Retina (tissue), 1 donor: ENCODE measurements at places on chromosomes 1 and 21.

GRCh38 chr1:89842567-89843272 lies 21.9 kb downstream of the LRRC8D start:
- DNase-seq, result peak; percentile 69

GRCh38 chr1:3504151-3504821 lies 49.8 kb downstream of the ARHGEF16 start:
- DNase-seq, result no peak

DNA sequence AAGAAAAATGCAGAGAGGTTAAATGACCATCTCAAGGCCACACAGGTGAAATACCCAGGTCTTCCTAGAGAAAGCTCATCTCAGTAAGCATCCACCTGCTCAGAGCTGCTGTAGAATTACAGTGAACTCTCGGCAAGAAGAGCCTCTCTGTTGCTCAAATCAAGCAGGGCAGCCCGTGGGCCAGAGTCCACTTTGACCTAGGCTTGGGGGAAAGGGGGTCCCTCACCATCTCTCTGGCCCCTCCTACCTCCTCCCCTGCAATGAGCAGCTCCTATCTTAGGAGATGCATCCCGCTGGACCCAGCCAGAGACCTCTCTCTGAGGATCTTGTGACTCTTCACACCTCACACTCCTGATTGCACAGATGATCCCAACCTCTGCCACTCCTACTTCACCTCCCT lies 364.7 kb downstream of the PTPRU start:
- DNase-seq, result no peak

GRCh38 chr21:25871566-25871965 lies 136.8 kb downstream of the GABPA start:
- DNase-seq, result no peak

DNA sequence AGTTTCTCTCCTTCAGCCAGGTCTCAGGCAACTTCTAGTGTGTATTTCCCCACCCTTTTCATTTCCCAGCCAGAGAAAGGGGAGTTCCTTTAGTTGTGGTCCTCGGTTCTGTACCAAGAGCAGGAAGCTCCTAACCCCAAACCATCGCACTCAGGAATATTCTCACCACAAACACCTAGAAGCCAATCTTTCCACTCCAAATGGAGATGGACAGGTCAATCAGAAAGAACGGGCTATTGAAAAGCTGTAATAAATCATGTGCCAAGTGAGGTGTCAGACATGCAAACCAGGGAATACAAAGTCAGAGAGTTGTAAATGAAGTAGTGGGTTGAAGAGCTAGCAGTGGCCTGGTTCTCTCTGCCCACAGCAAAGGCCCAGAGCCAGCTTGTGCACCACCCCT lies 77.2 kb downstream of the KCNN3 start:
- DNase-seq, result no peak

DNA sequence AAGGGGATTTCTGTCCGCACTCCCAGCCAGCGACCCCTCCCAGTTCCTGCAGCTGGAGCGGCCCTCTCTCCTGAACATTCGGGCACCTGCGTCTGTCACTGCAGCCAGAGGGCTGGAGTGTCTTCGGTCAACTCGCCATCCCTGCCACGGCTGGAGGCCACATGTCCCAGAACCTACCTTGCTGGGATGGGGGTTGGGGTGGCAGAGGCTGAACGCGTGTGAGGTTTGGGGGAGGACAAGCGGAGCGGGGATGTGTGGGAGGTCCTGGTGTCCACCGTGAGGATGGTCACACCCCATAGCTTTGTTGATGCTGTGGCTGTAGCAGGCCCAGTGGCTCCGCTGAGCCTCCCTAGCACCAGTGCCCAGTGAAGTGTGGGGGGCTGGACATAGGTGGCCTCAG lies 14.8 kb upstream of the C1orf174 start:
- DNase-seq, result no peak

GRCh38 chr1:29757866-29758780 lies 521.8 kb downstream of the PTPRU start:
- no peak for DNase-seq

DNA sequence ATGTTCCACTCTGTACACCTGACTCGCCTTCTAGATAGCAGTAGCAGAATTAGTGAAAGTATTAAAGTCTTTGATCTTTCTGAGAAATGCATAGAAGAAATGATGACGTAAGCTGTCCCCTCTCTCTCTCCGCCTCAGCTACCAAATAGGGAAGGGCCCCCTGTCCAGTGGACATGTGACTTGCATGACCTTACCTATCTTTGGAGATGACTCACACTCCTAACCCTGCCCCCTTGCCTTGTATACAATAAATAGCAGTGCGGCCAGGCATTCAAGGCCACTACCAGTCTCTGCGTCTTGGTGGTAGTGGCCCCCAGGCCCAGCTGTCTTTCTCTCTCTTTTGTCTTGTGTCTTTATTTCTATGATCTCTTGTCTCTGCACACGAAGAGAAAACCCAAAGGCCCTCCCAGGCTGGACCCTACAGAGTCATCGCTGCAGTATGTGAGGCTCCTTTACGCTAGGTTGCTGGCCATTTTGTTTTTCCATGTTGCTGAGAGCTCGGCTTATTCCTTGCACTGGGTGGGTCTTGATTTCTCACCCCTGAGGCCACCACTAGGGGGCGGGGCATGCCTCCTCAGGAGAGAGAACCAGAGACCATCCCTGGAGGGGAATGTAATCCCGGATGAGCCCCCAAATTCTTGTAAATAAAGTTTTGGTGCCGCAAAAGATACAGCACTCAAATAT lies 16.0 kb upstream of the ZBTB8B start:
- DNase-seq, result no peak

- DNase-seq, result no peak
These were observed 38.9 kb upstream of the C1orf185 start for GRCh38 chr1:51063121-51063520.

DNA sequence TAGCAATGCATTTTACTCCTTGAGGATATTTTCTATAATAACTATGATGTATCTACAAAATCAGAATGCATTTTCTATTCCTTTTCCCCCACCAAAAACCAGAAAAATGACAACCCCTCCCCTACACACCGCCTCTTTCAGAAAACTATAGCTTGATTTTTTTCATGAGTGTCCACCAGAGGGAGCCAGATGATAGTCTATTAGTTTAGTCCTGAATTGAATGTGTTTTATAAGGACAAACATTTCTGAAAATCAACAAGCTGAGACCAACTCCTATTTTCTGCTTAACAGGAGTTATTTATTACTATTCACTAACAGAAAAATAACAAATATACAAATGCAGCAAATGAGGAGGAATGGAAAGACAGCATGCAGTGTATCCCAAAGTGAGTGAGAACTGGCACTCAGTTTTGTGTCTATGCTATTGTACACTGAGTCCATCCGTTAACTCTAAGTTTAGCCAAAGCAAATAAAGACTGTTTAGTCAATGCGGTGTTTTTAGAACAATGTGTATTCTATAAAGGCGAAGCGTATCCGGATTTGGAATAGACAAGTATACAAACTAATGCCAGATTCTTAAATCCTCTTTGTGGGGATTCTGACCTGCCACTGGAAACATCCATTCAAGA lies 182.6 kb downstream of the VAV3 start:
- peak; percentile 47 for DNase-seq
